ENCODE measurements at places on chromosomes 11 and 22.

GRCh38 chr11:73797457-73797856 lies 9.8 kb downstream of the MRPL48 start:
- no peak for DNase-seq

DNA sequence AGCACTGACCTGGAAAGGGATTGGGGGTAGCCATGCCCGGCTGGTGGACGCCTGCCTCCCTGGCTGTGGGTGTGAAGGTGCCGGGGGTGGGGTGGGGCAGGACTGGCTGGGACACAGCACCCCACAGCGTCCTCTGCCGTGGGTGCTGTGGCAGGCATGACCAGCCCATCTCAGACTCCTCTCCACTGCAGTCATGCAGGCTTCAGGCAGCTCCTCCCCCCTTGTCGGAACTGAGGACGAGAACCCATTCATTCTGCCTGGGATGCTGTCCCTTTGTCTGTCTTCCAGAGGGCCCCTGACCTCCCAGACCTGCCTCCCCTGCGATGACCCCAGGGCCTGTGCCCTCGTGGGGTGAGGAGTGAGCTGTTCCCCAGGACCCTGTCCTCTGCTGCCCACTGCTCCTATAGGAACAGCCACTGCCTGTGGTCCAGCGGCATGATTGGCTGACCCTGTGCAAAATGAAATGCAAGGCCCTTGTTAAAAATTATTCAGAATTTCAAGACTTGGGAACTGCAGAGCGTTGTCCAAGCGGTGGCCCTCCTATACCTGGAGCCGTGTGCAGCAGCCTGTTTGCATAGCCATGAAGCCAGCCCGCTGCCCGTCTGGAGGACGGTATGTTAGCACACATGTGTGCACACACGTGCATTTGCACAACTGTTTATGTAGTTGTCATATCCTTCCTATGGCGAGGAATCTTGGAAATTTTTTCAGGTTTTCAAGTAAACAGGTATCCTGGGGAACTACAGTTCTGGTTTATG lies 1122.3 kb downstream of the BRD1 start:
- DNase-seq = no peak

DNA sequence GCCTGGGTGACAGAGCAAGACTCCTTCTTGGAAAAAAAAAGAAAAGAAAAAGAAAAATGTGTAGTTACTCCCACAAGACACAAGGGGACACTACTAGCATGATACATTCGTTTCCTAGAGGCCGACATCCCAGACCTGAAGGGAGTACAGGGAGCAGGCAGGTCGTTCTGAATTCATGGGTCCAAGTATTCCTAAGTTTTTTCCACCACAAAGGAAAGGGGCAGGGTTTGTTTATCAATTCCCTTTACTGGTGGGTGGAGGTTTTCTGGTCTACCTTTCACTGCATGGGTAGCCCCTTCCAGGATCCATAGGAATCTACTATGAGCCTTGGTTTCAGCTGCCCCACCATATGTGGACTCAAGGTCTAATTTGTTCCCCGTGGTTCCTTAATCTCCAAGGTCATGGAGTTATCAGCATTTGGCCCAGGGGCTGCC lies 11.8 kb downstream of the TIGD3 start:
- DNase-seq = peak; percentile 85

- DNase-seq = no peak
Observed at GRCh38 chr11:12165237-12165875, 55.0 kb downstream of the MICAL2 start.

DNA sequence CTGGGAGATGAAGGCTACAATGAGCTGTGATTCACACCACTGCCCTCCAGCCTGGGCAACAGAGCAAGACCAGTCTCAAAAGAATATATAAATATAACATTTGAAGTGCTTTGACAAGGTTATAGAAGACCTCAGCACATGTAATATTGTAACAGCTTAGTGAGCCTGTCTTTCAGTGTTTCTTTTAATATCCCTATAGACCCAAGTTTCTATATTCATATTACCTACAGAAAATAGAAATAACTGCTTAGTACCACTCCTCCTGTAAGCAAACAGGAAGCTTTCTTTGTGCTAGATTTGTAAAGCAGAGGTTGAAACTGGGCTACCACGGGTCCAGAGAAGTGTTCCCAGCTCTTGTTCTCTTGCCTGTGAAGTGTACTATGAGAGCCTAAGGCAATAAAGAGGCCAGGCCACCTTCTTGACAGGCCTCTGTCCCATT lies 68.2 kb downstream of the PPP2R1B start:
- no peak for DNase-seq

DNA sequence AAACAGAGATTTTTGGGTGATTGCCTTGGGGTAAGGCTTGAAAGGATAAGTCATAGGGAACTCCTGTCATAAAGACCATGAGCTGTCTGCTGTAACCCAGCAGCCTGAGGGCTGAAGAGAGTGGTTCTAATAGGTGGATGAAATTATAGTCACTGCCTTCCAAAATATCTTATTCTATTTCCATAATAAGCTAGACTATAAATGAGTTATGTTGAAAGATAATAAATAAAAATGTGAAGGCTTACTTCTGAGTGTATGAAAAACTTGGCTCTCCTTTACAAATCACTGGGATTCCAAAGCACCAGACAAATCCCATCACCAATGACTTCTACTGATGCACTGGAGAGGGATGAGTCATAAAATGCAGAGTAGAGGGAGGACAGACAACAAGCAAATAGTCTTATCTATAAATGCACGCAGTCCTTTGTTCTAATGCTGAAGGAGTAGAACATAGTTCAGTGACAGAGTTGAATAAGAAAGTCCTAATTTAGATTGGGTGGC lies 775.0 kb upstream of the LRRC4C start:
- DNase-seq = peak; percentile 27

DNA sequence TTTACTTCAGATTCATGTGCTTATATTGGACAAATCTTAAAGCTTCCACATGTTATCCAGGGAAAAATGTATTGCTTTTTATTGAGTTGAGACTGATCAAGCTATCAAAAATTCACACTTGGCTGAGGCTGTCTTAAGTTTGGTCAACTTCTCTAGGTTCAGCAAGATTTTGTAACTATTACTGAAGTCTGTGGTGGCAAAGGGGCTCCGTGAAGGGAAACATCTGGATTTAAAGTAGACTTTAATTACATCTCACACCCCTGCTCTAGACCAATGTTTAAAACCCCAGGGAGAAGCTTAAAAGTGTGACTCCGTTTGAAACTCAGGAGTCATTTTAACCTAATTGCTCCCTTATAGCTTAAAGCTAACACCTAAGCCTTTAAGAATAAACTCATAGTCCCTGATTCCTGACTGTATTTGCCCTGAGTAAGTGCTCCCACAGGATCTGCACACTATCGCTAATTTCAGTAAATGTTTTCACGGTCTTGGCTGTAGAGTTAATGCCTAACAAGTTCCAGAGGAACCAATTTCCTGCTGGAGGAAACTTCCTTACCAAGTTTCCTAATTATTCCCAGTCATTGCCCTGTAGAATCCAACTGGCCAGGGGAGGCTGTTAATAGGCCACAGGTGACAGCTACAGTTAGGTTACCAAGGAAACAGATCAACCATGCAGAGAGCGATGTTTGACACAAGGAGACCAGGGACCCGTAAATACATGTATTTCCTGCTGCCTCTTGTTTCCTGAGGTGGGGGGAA lies 40.5 kb downstream of the OR10A6 start:
- peak; percentile 36 for DNase-seq

DNA sequence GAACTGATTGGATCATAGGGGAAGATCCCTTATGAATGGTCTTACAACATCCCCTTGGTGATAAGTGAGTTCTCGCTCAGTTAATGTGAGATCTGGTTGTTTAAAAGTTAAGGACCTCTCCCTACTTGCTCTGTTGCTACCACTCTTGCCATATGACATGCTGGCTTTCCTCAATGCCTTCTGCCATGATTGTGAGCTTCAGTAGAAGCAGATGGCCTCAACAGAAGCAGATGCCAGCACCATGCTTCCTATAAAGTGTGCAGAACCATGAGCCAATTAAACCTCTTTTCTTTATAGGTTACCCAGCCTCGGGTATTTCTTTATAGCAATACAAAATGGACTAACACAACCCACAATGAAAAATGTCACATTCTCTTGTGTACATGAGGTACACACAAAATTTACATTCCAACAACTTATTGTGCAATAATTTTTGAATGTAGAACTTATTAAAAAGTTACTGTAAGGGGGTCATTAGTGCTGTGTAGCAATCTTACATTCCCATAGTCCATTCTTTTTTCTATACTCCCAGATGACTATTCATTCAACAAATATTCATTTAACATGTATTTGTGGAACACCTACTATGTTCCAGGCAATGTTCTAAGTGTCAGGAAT lies 10.3 kb downstream of the CYP2R1 start:
- DNase-seq = no peak

GRCh38 chr11:34587282-34587677 lies 33.6 kb upstream of the EHF start:
- no peak for DNase-seq

DNA sequence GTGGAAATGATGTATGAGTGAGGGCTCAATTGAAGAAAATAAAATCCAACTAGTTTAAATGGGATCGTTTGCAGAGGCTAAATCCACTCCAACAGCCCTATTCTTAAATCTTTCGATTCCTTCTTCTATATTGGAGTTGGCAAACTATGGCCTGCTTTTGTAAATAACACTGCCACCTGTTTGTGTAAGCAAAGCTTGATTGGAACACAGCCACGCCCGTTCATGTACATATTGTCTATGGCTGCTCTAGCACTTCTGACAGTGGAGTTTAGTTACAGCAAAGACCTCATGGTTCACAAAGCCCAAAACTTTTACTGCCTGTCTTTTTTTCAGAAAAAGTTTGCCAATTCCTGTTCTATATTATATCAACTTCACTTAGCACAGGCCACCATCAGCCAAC lies 40.6 kb upstream of the RCN1 start:
- no peak for DNase-seq

GRCh38 chr11:126949066-126949891 lies 51.3 kb downstream of the KIRREL3 start:
- peak; percentile 70 for DNase-seq

- DNase-seq = peak; percentile 25
Observed at GRCh38 chr11:57230316-57230715, 6.7 kb downstream of the APLNR start.

GRCh38 chr22:17358415-17358814 lies 10.8 kb upstream of the CECR2 start:
- no peak for DNase-seq

DNA sequence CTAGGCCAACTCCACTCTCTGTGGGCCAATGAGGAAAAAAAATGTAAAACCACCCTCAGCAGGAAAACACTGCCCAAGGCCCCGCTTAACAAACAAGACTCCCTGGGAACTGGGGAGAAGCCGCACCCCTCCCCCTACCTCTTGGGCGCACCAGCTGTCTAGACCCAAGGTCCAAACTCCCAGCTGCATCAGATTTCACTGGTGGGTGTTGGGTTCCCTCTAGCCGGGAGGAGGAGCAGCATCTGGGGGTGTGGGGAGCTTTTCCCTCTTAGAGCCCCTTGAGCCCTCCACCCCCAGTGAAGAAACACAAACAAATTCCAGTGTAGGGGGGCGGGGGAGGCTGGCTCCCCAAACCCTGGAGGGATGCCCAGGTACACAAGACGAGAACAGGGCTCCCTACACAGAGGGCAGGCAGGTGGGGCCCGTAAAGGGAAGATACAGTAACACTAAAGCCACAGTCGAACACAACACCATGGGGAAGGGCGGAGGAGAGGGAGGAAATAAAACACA lies 64.9 kb downstream of the NECTIN1 start:
- DNase-seq = no peak

DNA sequence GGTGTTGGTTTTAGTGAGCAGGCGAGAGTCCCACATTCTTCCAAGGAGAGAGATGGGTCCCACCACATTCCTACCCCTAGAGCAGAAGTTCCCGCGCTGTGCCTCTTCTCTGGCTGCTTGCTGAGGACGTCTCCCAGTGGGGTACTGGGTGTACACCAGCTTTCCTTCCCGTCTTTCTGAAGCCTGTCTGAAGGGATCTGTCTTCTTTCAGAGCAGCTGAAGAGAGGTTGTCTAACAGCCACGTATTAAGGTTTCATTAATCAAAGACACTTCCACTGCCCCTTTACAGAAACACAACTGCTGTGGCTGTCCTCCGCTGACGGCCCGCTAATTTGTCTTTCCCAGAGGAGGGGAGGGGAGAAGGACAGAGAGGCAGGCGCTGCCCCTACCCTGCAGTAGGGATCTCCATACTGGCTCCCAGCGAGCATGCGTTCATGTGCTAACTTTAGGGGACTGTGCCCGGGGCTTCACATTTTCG lies 56.0 kb downstream of the ZBTB16 start:
- no peak for DNase-seq

DNA sequence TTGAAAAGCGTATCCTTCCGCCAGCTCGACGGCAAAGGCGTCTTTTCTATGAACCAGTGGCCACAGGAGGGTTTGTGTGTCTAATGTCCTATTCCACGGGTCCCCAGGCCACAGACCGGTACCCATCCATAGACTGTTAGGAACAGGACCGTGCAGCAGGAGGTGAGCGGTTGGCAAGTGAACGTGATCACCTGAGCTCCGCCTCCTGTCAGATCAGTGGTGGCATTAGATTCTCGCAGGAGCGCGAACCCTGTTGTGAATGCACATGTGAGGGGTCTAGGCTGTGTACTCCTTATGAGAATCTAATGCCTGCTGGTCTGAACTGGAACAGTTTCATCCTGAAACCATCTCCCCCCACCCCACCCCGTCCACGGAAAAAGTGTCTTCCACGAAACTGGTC lies 62.7 kb upstream of the KCNQ1OT1 start:
- no peak for DNase-seq

GRCh38 chr11:35583126-35583525 lies 35.1 kb upstream of the FJX1 start:
- peak; percentile 79 for DNase-seq

GRCh38 chr11:7286178-7286577 lies 34.5 kb downstream of the SYT9 start:
- no peak for DNase-seq

- no peak for DNase-seq
Observed at GRCh38 chr22:31574055-31574670, 77.8 kb downstream of the SFI1 start.

- DNase-seq = peak; percentile 6
Observed at GRCh38 chr11:104690241-104690640, 208.0 kb downstream of the CASP12 start.

- DNase-seq = no peak
Observed at GRCh38 chr22:19498154-19498865, 18.6 kb downstream of the CDC45 start.

- no peak for DNase-seq
Observed at GRCh38 chr11:76839311-76839710, 21.4 kb upstream of the ACER3 start.

- no peak for DNase-seq
Observed at GRCh38 chr11:19225581-19225980, 15.2 kb downstream of the E2F8 start.

DNA sequence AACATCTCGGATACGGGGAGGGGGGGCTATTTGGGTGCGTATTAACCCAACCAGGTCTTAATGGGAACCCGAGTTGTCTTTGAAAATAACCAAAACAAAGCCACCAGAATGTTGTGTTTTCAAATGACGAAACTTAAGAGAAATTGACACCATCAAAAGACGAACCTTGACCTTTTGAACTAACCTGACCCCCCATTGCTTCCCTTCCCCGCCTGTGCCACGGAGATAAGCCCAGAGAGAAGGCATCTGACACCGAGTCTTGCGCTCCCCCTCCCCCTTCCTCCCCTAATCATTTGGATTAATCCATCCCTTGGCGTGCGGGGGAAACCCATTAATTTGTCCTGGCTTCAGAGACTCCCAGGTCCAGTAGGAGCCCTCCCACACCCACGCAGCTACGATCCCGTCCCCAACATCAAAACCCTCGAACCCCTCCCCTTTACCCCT lies 4.5 kb upstream of the GCAT start:
- no peak for DNase-seq

GRCh38 chr11:73252577-73253191 lies 19.5 kb upstream of the P2RY6 start:
- DNase-seq = no peak

GRCh38 chr11:76792505-76793264 lies 9.5 kb downstream of the TSKU start:
- no peak for DNase-seq

- DNase-seq = no peak
Observed at GRCh38 chr11:47225552-47226400, 11.0 kb downstream of the DDB2 start.
